ENCODE measurements at places on chromosomes 1 and 21. TPM values are rescaled to one million over a fixed set of nuclear protein-coding genes. Genes with fewer than 3 reads are reported as not detected.

BCAR3 gene
- total RNA-seq, result 83.2 TPM

HENMT1 gene
- total RNA-seq, result 5.8 TPM

OXCT2 gene
- total RNA-seq, result 0.49 TPM

AIRE gene
- total RNA-seq, result not detected

PCBP3 gene
- total RNA-seq, result 1.1 TPM

SLC22A15 gene
- 0.91 TPM for total RNA-seq

BNIPL gene
- 0.17 TPM for total RNA-seq

UFC1 gene
- total RNA-seq, result 93.1 TPM

RXFP4 gene
- total RNA-seq, result 0.07 TPM

TAL1 gene
- 0.02 TPM for total RNA-seq

FCRL6 gene
- not detected for total RNA-seq

RIIAD1 gene
- total RNA-seq, result not detected

SLC2A5 gene
- total RNA-seq, result 0.62 TPM

PFKFB2 gene
- total RNA-seq, result 5.3 TPM

CCDC30 gene
- total RNA-seq, result 0.97 TPM
